Osteocyte (in vitro differentiated cells): ENCODE measurements at places on chromosomes 6 and 20. TPM values are rescaled to one million over a fixed set of nuclear protein-coding genes. Genes with fewer than 3 reads are reported as not detected.

DNA sequence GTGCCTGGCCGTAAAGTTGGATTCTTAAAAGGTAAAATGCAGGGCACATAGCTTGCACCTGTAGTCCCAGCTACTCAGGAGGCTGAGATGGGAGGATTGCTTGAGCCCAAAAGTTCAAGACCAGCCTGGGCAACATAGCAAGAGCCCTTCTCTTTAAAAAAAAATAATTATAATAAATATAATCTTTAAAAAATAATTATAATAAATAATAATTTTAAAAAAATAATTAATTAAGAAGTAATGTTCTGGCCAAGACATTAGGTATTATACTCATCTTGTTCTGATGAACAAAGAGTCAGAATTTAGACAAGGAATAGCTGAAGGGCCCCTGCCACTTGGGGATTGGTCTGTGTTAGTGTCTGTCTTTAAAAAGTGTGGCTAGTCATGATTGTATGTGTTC lies 13.9 kb downstream of the ENTPD6 start:
- DNase-seq: no peak
- no peak overlapping the region for H3K4me3 ChIP-seq
- no peak overlapping the region for H3K27ac ChIP-seq
- no peaks in the 10 kb centered on the region for H3K27me3 ChIP-seq

DNA sequence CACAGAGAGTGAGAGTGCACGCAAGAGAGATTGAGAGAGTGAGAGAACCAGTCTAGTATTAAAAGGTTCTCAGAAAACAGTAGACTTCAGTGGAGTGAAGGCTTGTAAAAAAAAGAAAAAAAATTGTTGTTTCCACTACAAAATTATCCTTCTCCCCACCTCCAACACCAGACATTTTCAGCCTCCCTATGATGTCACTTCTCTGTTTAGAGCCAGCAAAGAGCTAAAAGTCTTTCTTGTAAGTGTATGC lies 77.8 kb downstream of the BACH2 start:
- no peaks in the 10 kb centered on the region for H3K36me3 ChIP-seq
- H3K27me3 ChIP-seq: no peaks in the 10 kb centered on the region
- H3K4me3 ChIP-seq: no peak overlapping the region
- H3K27ac ChIP-seq: no peak overlapping the region
- H3K4me1 ChIP-seq: no peaks in the 10 kb centered on the region

- no peak for DNase-seq
- peaks cover 21% of the 10 kb centered on the region for H3K27me3 ChIP-seq
- no peaks in the 10 kb centered on the region for H3K4me1 ChIP-seq
- no peak overlapping the region for H3K27ac ChIP-seq
Measured at GRCh38 chr20:9928955-9929354, 90.1 kb upstream of the PAK5 start.

DNA sequence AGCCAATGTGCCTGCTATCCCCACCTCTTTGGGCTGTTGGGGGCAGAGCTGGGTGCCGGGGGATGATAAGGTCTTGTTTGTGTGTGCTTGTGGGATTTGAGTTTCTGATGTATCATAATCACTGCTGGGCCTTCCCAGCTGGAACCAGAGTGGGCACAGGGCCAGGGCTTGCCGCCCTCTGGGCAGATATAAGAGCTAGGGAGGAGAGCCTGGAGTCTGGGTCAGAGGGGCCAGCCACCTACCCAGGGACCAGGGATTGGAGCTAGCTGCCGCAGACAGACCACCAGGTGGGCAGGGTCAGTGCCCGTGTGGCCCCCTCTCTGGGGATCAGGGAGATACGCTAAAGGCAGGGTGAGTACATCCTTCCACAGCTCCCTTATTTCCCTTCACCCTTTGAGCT lies 3.1 kb upstream of the TLDC2 start:
- H3K27ac ChIP-seq: no peak overlapping the region
- H3K27me3 ChIP-seq: no peaks in the 10 kb centered on the region
- H3K36me3 ChIP-seq: no peaks in the 10 kb centered on the region
- H3K4me1 ChIP-seq: peaks cover 3% of the 10 kb centered on the region
- no peak overlapping the region for H3K4me3 ChIP-seq
- no peak for DNase-seq

GRCh38 chr6:37650071-37650481 lies 47.6 kb downstream of the MDGA1 start:
- H3K36me3 ChIP-seq: peaks cover 8% of the 10 kb centered on the region
- DNase-seq: no peak
- H3K27me3 ChIP-seq: no peaks in the 10 kb centered on the region

DNA sequence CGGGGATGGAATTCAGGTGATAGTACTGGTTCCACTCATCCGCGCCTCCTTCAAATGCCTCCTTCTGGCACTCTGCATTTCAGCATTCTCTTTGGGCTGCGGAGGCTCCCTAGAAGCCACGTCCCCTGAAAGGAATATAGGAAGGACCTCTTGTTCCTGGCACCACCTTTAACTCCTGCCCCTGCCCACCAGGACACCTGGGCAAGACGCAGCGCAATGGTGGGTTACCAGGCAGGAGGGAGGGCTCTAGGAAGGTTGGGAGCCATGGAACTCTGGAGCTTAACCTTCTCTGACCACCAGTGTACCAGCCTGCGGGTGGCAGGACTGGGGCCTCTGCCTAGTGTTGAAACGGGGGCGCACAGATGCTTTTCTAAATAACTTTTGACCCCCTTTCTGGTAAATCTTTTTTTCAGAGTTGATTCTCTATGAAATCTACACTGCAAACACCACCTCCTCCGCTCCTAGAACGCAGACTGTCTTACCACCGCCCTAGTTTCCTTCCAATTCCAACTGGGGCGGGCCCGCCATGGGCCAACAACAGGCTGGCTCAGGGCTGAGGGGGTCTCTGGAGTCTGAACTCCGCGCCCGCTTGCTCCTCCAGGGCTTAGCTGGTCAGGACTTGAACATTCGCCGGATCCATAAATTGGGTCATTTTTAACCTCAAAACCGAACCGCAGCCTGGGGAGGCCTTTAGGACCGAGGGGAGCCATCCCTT lies 871 bp upstream of the SYNDIG1 start:
- peaks cover 10% of the 10 kb centered on the region for H3K4me1 ChIP-seq
- no peak for DNase-seq
- H3K27me3 ChIP-seq: peaks cover 74% of the 10 kb centered on the region

- no peak for DNase-seq
- no peaks in the 10 kb centered on the region for H3K27me3 ChIP-seq
Measured at GRCh38 chr6:150996968-150997367, 131.5 kb downstream of the MTHFD1L start.

DNA sequence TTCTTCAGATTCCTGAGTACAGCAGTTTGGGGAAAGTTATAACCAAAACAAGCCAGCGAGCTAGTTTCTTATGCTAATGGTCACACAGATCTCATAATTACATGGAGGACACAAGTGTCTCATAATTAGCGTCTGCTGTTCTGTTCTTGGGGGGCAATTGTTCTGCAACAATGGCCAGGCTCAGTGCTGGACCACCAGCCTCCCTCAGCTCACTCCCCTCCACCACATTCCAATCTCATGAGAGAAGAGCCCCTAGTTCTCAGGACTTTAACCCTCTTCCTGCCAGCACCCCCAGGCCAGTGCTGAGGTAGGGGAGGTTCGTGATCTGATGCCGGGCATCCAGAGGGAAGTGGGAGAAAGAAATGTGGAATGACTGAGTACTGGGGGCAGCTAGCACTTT lies 20.2 kb upstream of the TOX2 start:
- H3K4me1 ChIP-seq: no peaks in the 10 kb centered on the region
- no peaks in the 10 kb centered on the region for H3K36me3 ChIP-seq
- no peak overlapping the region for H3K4me3 ChIP-seq
- no peak overlapping the region for H3K27ac ChIP-seq
- H3K27me3 ChIP-seq: peaks cover 14% of the 10 kb centered on the region
- no peak for DNase-seq

DNA sequence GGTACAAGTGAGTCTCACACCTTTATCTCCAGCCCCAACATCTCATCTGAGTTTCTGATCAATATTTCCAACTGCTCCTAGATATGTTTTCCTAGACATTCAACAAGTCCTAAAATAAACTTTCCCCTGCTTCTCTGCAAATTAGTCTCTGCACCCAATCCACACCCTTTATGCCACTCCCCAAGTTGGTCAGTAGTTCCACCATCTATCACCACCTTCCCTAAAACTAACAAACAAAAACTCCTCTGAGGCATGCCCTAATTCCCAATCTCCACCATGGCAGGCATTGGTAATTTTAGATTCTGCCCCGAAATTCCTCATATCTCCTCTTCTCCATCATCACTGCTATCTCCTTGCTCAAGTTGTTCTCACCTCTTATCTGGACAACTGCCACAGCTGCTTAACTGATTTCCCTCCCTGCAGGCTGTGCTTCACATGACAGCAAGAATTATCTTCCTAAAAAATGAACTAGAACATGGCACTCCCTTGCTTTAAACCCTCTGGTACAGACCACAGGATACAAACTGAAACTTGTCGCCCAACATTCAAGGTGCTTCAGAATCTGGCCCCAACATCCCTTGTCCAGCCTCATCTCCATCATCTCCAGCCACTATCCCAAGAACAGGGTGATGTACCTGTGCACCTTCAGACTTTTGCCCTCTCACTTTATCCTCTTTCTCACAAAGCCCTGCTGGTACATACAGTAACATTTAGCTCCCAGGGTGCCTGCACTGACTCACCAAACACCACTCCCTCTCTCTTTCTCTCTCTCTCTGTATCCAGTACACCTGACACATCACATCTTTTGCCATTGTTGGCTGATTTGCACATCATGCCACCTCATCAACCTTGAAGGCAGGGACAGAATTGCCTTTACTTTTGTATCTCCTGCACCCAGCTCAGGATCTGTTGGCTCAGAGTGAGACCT lies 55.5 kb downstream of the ZHX3 start:
- no peak for DNase-seq
- peaks cover 5% of the 10 kb centered on the region for H3K4me1 ChIP-seq

DNA sequence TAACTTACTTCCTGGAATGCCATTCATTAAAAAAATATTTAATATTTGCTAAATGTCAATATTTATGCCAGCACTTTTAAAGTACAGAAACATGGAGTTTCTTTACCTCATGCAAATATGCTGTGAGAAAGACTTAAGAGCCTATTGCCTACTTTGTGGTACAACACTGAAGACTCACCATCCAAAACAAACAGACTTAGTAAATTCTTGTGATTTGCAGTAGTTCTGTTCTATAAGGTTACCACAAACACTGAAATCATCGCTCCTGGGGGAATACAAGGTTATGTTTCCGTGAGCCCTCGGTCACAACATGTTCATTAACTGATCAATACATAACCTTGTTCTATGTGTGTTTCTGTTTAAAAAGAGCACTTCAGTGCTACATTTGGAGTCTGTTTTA lies 78.3 kb downstream of the ATG5 start:
- peaks cover 19% of the 10 kb centered on the region for H3K4me1 ChIP-seq
- H3K27ac ChIP-seq: peak overlapping the region; percentile 6
- no peak overlapping the region for H3K4me3 ChIP-seq
- H3K27me3 ChIP-seq: no peaks in the 10 kb centered on the region

DNA sequence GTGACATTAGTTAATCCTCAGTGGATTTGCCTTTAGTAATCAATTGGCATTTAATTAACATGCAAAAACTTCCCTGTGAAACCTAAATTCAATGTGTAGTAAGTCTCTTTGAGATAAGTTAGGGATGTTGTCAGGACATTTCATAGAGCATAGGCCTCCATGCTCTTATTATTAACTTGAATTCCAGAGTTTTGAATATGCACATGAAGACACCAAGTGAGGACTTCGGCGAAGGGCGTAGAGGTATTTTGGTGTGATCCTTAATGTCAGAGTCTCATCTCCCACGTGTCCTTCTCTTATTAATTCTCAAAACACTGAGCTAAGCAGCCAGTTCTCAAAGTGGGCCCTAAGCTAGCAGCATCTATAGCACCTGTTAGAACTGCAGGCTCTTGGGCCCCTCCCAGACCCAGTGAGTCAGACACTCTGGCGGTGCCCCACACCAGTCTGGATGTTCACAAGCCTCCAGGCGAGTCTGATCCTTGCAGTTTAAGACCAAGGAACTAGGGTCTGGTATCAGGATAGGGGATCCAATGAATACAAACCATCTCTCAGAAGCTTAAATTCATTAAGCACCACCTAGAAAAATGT lies 292.1 kb downstream of the QKI start:
- H3K27me3 ChIP-seq: peaks cover 3% of the 10 kb centered on the region
- DNase-seq: peak; percentile 17
- no peaks in the 10 kb centered on the region for H3K36me3 ChIP-seq

GRCh38 chr6:157542414-157543160 lies 161.6 kb downstream of the ZDHHC14 start:
- peaks cover 10% of the 10 kb centered on the region for H3K36me3 ChIP-seq
- H3K27ac ChIP-seq: no peak overlapping the region
- no peaks in the 10 kb centered on the region for H3K27me3 ChIP-seq
- no peaks in the 10 kb centered on the region for H3K4me1 ChIP-seq
- no peak for DNase-seq

- H3K4me1 ChIP-seq: peaks cover 16% of the 10 kb centered on the region
- peaks cover 30% of the 10 kb centered on the region for H3K36me3 ChIP-seq
- no peaks in the 10 kb centered on the region for H3K27me3 ChIP-seq
- no peak overlapping the region for H3K27ac ChIP-seq
- DNase-seq: no peak
Measured at GRCh38 chr20:19868441-19868840, 110.4 kb downstream of the RIN2 start.

DNA sequence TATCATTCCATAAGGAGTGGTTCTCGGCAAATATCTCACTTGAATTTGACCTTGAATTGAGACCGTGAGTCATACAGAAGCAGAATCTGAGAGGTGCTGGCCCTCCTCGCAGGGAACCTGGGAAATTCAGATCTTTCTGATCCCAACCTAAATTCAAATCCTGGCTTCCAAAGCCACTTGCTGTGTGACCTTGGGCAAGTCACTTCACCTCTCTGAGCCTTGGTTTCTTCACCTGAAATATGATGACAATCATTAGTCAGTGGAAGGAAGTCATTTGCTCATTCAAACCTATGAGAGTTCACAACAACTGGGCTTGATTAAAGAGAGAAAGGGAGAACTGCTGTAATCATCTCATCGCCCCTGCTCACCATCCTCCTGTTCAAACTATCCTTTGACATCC lies 7.2 kb downstream of the BPIFA3 start:
- no peak for DNase-seq
- no peaks in the 10 kb centered on the region for H3K36me3 ChIP-seq
- H3K27ac ChIP-seq: no peak overlapping the region

GRCh38 chr6:141152951-141153350 lies 979.8 kb upstream of the GJE1 start:
- H3K27me3 ChIP-seq: no peaks in the 10 kb centered on the region
- DNase-seq: no peak
- H3K36me3 ChIP-seq: no peaks in the 10 kb centered on the region

GRCh38 chr6:20479060-20479459 lies 55.2 kb upstream of the CDKAL1 start:
- H3K4me1 ChIP-seq: no peaks in the 10 kb centered on the region
- DNase-seq: no peak
- H3K27ac ChIP-seq: no peak overlapping the region
- no peak overlapping the region for H3K4me3 ChIP-seq
- no peaks in the 10 kb centered on the region for H3K27me3 ChIP-seq
- peaks cover 11% of the 10 kb centered on the region for H3K36me3 ChIP-seq

LAMA2 gene
- 14.2 and 18.0 TPM in 2 replicates for total RNA-seq

SLC24A3 gene
- 0.11 TPM in 1 of 2 replicates, not detected in the other for total RNA-seq
